Erythroblast (primary cell): ENCODE measurements at places on chromosomes 2 and 18.

GRCh38 chr18:74146756-74147155, 878 bp downstream of the FBXO15 start:
- DNase-seq, result peak; percentile 40

- no peak for DNase-seq
Measured at GRCh38 chr2:96808176-96808837, 7.8 kb upstream of the CNNM3 start.

GRCh38 chr2:65300761-65301711, 73.4 kb downstream of the ACTR2 start:
- no peak for DNase-seq

GRCh38 chr2:163419000-163419830, 316.6 kb downstream of the FIGN start:
- no peak for DNase-seq

DNA sequence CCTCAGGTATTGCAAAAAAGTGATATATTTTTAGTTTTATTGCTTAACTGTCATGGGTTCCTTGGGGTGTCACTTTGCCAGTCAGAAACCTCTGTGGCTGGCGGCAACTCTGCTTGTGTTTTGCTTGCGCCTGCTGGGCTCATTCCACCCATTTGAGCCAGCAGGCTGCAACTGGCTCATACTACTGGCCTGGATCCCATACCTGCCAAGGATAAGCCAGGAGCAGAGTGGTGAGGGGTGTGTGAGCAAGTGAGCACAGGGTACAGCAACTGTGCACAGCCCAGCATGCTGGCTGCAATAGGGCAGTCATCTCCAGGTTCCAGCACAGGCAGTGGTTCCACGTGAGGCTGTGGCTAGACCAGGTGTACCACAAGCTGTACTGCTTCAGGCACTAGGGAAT, 687.5 kb downstream of the NYAP2 start:
- no peak for DNase-seq

DNA sequence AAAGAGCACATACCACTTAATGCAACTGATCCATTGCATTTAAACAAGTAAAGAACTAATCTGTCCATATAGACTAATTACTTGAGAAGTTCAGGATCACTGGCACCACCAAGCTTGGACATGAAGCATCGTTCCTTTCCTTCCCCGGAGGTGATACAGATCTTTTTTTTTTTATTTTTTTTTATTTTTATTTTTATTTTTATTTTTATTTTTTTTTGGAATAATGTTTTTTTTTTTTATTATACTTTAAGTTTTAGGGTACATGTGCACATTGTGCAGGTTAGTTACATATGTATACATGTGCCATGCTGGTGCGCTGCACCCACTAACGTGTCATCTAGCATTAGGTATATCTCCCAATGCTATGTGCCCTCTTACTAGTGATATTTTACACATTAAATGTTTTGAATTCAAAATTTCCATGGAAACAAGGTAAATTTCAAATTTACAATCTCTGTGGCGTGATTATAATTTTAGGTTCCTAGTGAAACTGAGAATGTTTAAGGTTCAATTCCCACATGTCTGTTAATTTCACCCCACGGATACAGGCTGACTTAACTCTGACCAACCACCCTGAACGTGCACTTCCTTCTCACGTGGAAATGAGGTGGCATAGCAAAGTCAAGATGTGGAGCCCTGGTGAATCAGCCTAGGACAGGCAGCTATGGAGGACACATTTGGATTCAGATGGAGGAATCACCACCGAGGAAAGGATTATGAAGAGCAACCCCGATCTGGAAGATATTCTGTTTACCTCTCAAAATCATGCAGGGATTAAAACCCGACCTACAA, 101.6 kb upstream of the THOC1 start:
- DNase-seq, result no peak

- DNase-seq, result no peak
Measured at GRCh38 chr2:236159778-236160170, 8.4 kb downstream of the GBX2 start.

DNA sequence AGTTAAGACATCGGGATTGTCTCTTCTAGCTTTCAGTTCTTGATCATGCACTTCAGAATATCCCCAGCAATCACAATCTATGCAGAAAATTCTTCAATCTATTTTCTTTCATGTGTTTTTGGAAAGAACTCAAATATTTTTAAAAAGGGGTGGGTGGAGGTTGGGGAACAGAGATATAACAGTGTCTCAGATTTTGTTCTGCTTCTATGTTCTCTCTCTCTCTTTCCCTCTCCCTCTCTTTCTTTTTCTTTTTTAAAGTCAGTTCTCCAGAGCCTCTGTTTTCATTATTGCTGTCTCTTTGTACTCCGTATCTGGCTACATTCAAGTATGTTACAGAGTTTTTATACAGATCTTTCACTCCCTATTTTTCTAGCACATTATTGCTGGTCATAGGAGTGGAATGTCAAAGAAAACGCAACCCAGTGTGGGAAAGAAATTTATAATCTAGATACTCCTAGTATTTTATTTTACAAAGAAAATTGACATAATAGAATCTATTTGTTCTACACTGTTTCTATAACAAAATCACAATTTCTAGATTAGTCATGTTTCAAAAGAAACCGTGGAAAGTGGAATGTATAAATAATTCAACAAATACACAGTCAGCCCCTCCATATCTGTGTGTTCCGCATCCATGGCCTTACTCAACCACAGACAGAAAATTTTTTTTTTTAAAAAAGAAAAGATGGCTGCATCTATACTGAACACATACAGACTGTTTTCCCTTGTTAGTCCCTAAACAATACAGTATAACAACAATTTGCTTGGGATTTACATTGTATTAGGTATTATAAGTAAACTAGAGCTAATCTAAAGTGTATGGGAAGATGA, 11.2 kb upstream of the NEMP2 start:
- DNase-seq, result no peak

DNA sequence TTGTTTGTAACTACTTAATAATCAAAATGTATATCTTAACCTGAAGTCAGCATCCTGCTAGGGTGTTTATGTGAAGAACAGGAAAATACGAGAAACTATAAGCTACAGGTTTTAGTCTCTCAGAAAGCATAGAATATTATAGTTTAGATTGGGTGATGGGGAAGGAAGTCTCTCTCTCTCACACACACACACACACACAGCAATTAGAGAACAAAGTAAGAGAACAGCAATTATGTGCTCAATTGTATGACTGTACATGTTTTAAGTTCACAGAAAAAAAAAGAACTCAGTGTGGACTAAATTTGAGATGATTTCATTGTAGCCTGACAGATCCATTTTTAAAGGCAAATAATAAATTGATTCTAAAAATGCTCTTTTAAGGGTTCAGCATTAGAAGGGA, 94.3 kb upstream of the ZNF516 start:
- no peak for DNase-seq
